CD4-positive, alpha-beta T cell (primary cell): ENCODE measurements at places on chromosomes 6 and 20. TPM values are rescaled to one million over a fixed set of nuclear protein-coding genes. Genes with fewer than 3 reads are reported as not detected.

Gene MRPS10
- total RNA-seq, result 18.4 TPM

Gene SLC17A3
- 0.50 TPM for total RNA-seq

Gene PEX6
- total RNA-seq, result 13.6 TPM

Gene VSTM2L
- total RNA-seq, result not detected

Gene GLP1R
- total RNA-seq, result not detected

Gene CFAP206
- total RNA-seq, result not detected

Gene CDH26
- total RNA-seq, result 0.75 TPM

Gene MUCL3
- total RNA-seq, result not detected

Gene IFT52
- total RNA-seq, result 15.5 TPM

Gene OPN5
- not detected for total RNA-seq

Gene EDN3
- total RNA-seq, result 1.0 TPM

Gene CHRNA4
- total RNA-seq, result not detected

Gene ROS1
- not detected for total RNA-seq

Gene EIF2S2
- 21.8 TPM for total RNA-seq

Gene GRM1
- not detected for total RNA-seq

Gene CGAS
- total RNA-seq, result 11.0 TPM

Gene NRSN1
- not detected for total RNA-seq

Gene ULBP3
- 0.44 TPM for total RNA-seq

Gene STMND1
- total RNA-seq, result not detected

Gene TLDC2
- not detected for total RNA-seq

Gene C20orf202
- not detected for total RNA-seq

Gene MLN
- not detected for total RNA-seq

Gene SLC22A2
- not detected for total RNA-seq

Gene CNR1
- not detected for total RNA-seq

Gene RIMS4
- total RNA-seq, result not detected

Gene SLC4A11
- total RNA-seq, result 0.08 TPM

Gene SLC35F1
- total RNA-seq, result not detected

Gene NTSR1
- total RNA-seq, result 0.56 TPM

Gene ZSWIM1
- total RNA-seq, result 9.3 TPM

Gene FAM209B
- total RNA-seq, result 3.9 TPM

Gene PRND
- total RNA-seq, result not detected

Gene SPATS1
- not detected for total RNA-seq

Gene TOP1
- 37.6 TPM for total RNA-seq

Gene TCP1
- 212 TPM for total RNA-seq

Gene DDO
- total RNA-seq, result not detected

Gene ADAT2
- total RNA-seq, result 17.4 TPM

Gene ARMH2
- not detected for total RNA-seq

Gene PIM1
- 175 TPM for total RNA-seq

Gene CPNE1
- 146 TPM for total RNA-seq

Gene WFDC12
- total RNA-seq, result not detected
